Karpas-422 (cell line): ENCODE measurements at places on chromosomes 12 and 14.

DNA sequence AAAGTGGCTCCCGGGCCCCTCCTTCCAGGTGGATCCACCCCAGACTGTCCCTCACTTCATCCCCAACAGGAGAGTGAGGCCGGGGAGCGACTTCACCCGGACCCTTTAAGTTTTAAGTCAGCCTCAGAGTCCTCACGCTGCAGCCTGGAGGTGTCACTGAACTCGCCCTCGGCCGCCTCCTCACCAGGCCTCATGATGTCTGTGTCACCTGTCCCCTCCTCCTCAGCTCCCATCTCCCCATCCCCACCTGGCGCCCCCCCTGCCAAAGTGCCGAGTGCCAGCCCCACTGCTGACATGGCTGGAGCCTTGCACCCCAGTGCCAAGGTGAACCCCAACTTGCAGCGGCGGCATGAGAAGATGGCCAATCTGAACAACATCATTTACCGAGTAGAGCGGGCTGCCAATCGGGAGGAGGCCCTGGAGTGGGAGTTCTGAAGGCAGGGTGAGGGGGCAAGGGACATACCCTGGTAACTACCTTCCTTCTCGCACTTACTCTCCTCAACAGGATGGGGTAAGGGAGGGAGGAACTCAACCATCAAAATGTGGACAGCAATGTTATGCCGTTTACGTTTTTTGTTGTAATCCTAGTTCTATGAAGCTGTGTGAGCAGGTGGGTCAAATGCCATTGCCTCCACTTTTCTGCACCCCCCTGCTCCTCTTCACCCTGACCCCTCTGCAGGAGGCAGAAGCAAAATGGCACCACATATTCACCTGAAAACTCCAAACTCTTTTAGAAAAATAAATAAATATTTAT is 20.8 kb downstream of the PHETA1 start:
- no peak for DNase-seq

DNA sequence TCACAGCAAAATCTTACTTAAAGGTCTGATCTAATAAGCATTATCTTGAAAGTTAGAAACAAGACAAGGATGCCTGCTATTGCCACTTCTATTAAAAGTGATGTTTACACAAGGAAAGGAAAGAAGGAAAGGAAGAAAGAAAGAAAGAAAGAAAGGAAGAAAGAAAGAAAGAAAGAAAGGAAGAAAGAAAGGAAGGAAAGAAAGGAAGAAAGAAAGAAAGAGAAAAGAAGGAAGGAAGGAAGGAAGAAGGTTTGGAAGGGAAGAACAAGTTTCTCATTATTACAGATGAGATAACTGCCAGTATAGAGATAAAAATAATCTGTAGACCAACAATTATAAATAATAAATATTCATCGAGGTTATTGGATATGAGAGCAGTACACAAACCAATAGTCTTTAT is 35.8 kb upstream of the KCNA1 start:
- DNase-seq, result no peak

DNA sequence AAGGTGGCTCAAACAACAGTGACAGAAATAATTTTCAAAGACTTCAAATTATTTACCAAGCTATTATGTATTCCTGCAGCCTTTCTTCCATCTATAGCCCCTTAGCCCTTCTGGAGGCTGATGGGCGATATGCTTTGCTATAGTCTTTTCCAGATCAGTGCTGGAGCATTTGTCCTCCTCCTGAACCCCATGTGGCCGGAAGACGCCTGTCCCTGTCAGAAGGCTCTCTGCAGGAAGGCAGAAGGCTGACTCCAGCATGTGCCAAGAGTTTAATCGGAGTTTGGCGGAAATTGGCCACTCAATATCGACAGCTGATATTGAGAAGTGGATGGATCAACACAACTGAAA is 49.3 kb upstream of the MAX start:
- no peak for DNase-seq

GRCh38 chr12:72035625-72036024 is 97.0 kb downstream of the TPH2 start:
- DNase-seq, result no peak

GRCh38 chr14:56417173-56417572 is 162.4 kb upstream of the TMEM260 start:
- no peak for DNase-seq

DNA sequence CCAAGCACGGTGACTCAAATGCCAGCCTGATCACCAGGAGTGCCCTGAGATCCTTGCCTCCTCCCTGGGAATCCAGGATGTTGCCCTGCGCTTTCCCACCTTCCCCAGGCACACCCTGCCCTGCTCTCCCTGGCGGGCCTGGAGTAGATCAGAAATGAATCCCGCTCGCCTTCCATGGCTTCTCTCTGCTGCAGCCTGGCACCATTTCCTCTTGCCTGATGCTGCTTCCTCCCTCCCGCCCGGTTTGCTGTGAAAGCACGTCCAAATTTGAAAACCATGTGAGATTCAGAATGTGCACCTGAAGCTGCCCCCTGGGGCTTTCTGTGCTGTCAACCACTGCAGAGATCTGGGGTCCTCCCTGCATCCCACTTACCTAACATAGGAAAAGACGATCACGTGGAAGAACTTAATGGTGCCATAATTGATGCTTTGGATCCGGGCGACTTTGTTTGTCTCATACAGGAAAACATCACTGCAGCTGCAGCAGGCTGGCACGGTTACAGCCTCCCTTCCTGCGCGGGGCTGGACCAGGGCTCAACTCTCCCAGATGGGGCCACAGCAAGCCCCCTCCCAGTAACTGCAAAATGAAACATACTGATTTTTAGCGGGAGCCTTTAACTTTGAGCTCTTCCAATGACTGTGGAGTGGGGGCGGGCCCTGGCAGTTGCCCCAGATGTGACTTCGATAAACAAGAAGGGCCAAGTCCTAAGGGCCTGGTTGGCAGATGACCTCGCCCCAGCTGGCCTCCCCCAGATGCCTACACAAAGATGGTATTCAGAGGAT is 24.9 kb upstream of the C12orf76 start:
- DNase-seq, result peak; percentile 46

GRCh38 chr14:68365228-68365627 is 427.6 kb downstream of the ZFP36L1 start:
- DNase-seq, result no peak

DNA sequence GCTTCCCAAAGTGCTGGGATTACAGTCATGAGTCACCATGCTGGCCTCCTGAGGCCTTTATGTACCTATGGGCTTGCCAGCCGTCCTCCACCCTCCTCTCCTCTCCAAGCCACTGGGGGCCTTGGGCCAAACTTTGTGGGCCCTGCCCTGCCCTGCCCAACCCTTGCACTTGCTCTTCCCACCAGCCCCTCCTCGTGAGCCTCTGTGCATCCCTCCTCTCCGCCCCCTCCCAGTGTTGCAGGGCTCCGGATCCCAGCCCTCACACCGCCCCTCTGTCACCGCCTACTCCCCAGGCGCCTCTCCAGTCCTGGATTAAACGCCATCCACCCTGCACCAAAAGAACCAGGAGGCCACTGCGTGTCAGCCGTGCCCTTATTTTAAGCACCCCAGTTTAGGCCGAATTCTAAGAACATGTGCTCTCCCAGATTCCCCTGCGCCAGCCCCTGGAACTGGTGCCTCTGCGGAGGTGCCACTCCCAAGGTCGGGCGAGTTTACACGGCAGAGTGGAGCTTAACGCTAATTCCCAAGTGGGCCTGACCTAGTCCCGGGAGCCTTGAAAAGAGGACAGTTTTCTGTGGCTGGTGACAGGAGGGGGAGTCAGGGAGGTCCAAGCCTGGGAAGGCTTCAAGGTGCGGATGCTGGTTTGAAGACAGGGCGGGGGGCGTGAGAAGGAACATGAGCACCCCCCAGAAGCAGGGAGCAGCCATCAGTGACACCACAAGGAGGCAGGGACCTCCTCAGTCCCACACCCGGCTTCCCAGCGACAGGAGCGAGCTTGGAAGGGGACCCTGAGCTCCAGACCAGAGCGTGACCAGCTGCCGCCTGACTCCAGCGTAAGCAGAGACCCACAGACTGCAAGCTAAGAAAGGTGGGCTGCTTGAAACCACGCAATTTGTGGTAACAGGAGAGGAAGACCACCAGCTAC is 21.2 kb upstream of the CDCA4 start:
- DNase-seq, result no peak

GRCh38 chr12:128316973-128317526 is 50.1 kb downstream of the TMEM132C start:
- no peak for DNase-seq

- DNase-seq, result no peak
These were observed 29.5 kb downstream of the CPM start for GRCh38 chr12:68903511-68903910.
